ENCODE measurements at places on chromosomes 5 and 9.

- no peak overlapping the region for H3K4me3 ChIP-seq
- no peaks in the 10 kb centered on the region for H3K4me1 ChIP-seq
- H3K27me3 ChIP-seq: no peaks in the 10 kb centered on the region
- DNase-seq: no peak
- H3K36me3 ChIP-seq: no peaks in the 10 kb centered on the region
- H3K27ac ChIP-seq: no peak overlapping the region
These were observed 54.8 kb upstream of the HMHB1 start for GRCh38 chr5:143757116-143757515.

DNA sequence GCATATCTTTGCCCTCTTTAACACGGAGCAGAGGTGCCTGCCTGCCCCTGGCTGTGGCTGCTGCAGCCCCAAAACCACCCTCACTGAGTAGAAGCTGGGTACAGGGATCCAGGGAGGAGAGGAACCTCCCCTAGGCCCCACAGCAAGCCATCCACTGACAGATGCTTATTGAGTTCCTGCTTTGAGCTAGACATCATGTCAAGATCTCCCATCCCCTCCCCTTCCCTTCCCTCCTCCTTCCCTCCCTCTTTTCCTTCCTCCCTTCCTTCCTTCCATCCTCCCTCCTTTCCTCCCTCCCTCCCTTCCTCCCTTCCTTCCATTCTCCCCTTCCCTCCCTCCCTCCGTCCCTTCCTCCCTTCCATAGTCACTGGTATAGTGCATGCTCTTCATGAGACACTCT lies 29.3 kb downstream of the GOLGA2 start:
- no peak for DNase-seq
- no peak overlapping the region for H3K27ac ChIP-seq
- H3K4me1 ChIP-seq: peaks cover 5% of the 10 kb centered on the region
- H3K27me3 ChIP-seq: no peaks in the 10 kb centered on the region
- H3K4me3 ChIP-seq: no peak overlapping the region

DNA sequence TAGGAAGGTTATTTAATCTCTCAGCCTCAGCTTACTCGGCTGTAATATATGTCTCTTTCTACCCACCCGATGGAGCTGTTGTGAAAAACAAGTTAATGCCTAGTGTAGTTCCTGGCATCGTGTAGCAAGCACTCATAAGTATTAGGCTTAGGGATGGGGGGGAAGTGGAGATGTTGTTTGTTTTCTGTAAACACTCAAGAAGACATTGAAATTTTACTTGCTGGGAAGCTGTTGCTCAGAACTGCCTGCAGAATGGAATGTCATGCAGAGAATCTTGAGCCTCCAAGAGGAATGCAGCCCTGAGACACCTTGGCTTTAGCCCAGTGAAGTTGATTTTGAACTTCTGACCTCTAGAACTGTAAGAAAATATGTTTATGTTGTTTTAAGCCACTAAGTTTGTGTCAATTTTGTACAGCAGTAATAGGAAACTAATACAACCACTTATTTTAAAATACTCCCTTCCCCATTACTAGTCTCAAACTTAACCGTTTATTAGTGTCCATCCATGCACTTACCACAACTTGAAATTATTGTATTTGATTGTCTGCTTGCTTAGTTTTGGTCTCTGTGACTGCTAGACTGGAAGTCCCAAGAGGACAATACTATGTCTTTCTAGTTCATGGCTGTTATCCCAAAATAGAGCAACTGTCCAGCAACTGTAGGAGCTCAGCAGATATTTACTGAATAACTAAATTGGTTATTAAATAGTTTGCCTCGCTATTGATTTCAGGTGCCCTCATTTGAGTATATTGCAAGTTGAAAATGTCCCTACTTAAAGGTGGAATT lies 53.8 kb downstream of the MFAP3 start:
- H3K4me1 ChIP-seq: peaks cover 8% of the 10 kb centered on the region
- no peak for DNase-seq
- H3K36me3 ChIP-seq: no peaks in the 10 kb centered on the region
- no peak overlapping the region for H3K27ac ChIP-seq
- no peak overlapping the region for H3K4me3 ChIP-seq
- no peaks in the 10 kb centered on the region for H3K27me3 ChIP-seq

- no peaks in the 10 kb centered on the region for H3K4me1 ChIP-seq
- no peaks in the 10 kb centered on the region for H3K27me3 ChIP-seq
- no peak overlapping the region for H3K27ac ChIP-seq
- H3K36me3 ChIP-seq: no peaks in the 10 kb centered on the region
- no peak for DNase-seq
These were observed 642.3 kb downstream of the ACTL7B start for GRCh38 chr9:108213511-108213910.

- H3K4me3 ChIP-seq: no peak overlapping the region
- H3K4me1 ChIP-seq: peaks cover 13% of the 10 kb centered on the region
- no peak overlapping the region for H3K27ac ChIP-seq
- H3K27me3 ChIP-seq: no peaks in the 10 kb centered on the region
- DNase-seq: no peak
These were observed 27.4 kb downstream of the ERMP1 start for GRCh38 chr9:5805478-5805877.

DNA sequence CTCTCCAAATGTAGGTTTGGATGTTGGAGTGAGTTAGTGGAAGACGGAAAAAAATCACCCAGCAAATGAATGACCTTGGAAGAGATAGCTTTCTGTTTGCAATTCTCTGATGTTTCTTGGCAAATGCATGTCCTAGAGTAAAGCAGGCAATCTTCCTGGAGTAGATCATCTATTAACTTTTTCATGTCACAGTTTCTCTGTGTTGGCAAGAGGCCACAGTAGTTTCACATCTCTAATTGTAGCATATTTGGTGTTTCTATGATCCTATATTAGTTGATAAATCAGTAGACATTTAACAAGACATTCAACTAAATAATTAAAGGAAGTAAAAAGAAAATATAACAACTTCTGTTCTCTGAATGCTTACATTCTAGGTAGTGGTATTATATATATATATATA lies 138.2 kb upstream of the MINAR2 start:
- DNase-seq: no peak
- H3K4me1 ChIP-seq: no peaks in the 10 kb centered on the region
- no peak overlapping the region for H3K4me3 ChIP-seq
- H3K27ac ChIP-seq: no peak overlapping the region

DNA sequence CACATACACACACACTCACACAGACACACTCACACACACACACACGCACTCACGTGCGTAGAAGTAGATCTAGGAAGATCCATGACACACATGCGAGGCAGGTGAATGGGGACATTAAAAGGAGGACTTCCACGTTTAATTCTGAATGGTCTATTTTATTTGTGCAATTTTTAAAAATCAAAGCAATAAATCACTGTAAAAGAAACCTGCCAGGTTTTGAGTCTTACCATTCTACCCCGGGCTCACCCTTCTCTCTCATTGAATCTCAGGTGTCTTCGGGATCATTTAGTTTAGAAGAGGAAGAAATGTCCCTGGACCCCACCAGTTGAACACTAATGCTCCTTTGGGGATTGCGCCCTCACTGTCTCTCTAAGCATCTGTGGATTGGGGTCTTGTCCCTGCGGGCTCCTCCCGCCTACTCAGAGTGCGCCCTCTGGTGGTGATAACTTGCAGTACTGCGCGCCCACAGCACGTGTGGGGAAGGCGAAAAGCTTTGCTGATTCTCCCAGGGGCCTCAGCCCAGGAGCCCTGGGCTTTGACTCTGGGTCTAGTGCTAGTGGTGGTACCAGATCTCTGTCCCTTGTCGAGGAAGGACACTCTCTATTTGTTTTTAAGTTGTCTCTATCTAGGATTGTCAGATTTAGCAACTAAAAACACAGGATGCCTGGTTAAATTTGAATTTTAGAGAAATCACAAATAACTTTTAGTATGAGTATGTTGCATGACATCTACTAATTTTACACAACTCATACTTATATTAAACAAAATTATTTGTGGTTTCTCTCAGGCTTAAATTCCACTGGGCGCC lies 34.8 kb downstream of the BOD1 start:
- H3K27ac ChIP-seq: no peak overlapping the region
- DNase-seq: no peak
- no peaks in the 10 kb centered on the region for H3K4me1 ChIP-seq
- H3K27me3 ChIP-seq: no peaks in the 10 kb centered on the region

GRCh38 chr5:132049093-132049492 lies 11.4 kb upstream of the IL3 start:
- H3K27ac ChIP-seq: no peak overlapping the region
- H3K36me3 ChIP-seq: no peaks in the 10 kb centered on the region
- H3K4me1 ChIP-seq: no peaks in the 10 kb centered on the region
- DNase-seq: no peak
- H3K27me3 ChIP-seq: no peaks in the 10 kb centered on the region

- H3K4me1 ChIP-seq: no peaks in the 10 kb centered on the region
- DNase-seq: no peak
- no peak overlapping the region for H3K27ac ChIP-seq
- H3K36me3 ChIP-seq: no peaks in the 10 kb centered on the region
- H3K4me3 ChIP-seq: no peak overlapping the region
- H3K27me3 ChIP-seq: no peaks in the 10 kb centered on the region
These were observed 46.8 kb downstream of the CYLC2 start for GRCh38 chr9:103041961-103042360.

GRCh38 chr9:80156262-80156661 lies 584.5 kb downstream of the TLE4 start:
- H3K4me3 ChIP-seq: no peak overlapping the region
- no peak overlapping the region for H3K27ac ChIP-seq
- H3K36me3 ChIP-seq: no peaks in the 10 kb centered on the region
- H3K4me1 ChIP-seq: peaks cover 13% of the 10 kb centered on the region
- H3K27me3 ChIP-seq: no peaks in the 10 kb centered on the region

GRCh38 chr5:56567278-56567677 lies 248.1 kb upstream of the MAP3K1 start:
- DNase-seq: no peak
- no peak overlapping the region for H3K27ac ChIP-seq
- H3K27me3 ChIP-seq: no peaks in the 10 kb centered on the region
- H3K36me3 ChIP-seq: no peaks in the 10 kb centered on the region
- H3K4me1 ChIP-seq: peaks cover 31% of the 10 kb centered on the region

- H3K4me1 ChIP-seq: no peaks in the 10 kb centered on the region
- H3K27ac ChIP-seq: no peak overlapping the region
- no peaks in the 10 kb centered on the region for H3K27me3 ChIP-seq
- no peak for DNase-seq
- no peak overlapping the region for H3K4me3 ChIP-seq
- no peaks in the 10 kb centered on the region for H3K36me3 ChIP-seq
These were observed 93.0 kb downstream of the FGF18 start for GRCh38 chr5:171512397-171512796.

GRCh38 chr5:19605846-19606407 lies 382.1 kb downstream of the CDH18 start:
- no peaks in the 10 kb centered on the region for H3K4me1 ChIP-seq
- H3K27me3 ChIP-seq: no peaks in the 10 kb centered on the region
- no peak overlapping the region for H3K27ac ChIP-seq
- no peaks in the 10 kb centered on the region for H3K36me3 ChIP-seq

DNA sequence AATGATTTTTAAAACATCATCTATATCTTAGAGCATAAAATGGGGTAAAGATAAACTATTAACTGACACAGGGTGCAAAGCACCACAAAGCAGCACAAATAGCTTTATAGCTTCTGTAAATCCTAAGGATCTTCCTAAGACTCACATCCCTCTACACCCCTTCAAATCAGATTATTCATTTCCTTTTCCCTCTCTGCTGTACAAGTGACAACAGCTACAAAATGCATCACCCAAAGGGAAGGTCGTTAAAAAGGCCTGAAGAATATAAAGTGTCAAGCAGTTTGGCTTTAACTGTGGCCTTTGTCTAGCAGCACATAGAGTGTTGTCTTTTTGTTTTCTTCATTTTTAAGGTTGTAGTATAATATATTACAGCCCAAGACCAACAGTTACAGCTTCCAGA lies 422.1 kb downstream of the PDE4D start:
- no peaks in the 10 kb centered on the region for H3K36me3 ChIP-seq
- no peak overlapping the region for H3K4me3 ChIP-seq
- no peak for DNase-seq
- H3K4me1 ChIP-seq: no peaks in the 10 kb centered on the region

- no peak overlapping the region for H3K27ac ChIP-seq
- DNase-seq: no peak
- H3K4me3 ChIP-seq: no peak overlapping the region
- H3K4me1 ChIP-seq: no peaks in the 10 kb centered on the region
These were observed 318.6 kb downstream of the CDH9 start for GRCh38 chr5:26719803-26720202.

DNA sequence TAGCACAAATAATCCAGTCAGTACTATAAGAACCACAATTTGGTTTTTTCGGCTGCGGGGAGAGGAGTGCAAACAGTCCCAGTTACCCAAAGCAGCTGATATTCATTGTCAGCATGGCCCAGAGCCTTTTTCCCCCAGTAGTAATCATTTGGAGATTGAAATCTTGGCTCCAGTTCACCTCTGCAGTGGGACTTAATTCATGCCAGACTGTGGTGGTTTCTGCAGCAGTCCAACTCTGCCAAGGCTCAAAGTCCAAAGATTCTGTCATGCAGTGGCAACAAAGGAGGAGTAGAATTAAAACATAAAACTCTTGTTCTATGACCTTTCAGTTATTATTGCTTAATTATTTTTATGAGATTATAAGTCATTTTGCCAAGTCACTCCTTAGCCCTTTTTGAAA lies 25.0 kb upstream of the TRIM36 start:
- H3K27ac ChIP-seq: no peak overlapping the region
- no peaks in the 10 kb centered on the region for H3K27me3 ChIP-seq
- H3K4me3 ChIP-seq: no peak overlapping the region
- no peak for DNase-seq
- no peaks in the 10 kb centered on the region for H3K36me3 ChIP-seq
